Activated naive CD8-positive, alpha-beta T cell treated with anti-CD3 and anti-CD28 coated beads, Interleukin-2, amount 50 U/mL, for 24 hours (primary cell): ENCODE measurements at places on chromosomes 11 and 22.

DNA sequence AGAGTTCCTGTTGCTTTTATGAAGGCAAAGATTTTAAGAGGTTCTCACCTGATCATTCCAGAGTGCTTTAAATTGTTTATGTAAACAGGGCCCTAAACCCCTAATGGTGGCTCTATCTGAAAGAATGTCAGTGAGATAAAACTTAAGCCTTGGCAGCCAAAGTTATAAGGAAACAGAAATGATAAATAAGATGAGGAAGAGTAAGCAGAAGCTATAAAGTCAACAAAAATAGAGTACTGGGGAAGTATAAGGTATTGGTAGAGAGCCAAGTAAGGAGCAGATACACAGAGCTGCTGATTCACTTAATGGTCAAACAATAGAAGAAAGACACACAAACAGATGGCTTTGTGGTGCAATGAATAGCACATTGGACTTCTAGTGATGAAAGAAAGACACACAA is 37.9 kb downstream of the TMPRSS5 start:
- DNase-seq = no peak

GRCh38 chr11:116637766-116638165 is 135.0 kb downstream of the BUD13 start:
- no peak for DNase-seq

GRCh38 chr11:117731722-117732290 is 65.2 kb downstream of the DSCAML1 start:
- no peak for DNase-seq

GRCh38 chr11:127493330-127494022 is 492.9 kb upstream of the KIRREL3 start:
- no peak for DNase-seq

DNA sequence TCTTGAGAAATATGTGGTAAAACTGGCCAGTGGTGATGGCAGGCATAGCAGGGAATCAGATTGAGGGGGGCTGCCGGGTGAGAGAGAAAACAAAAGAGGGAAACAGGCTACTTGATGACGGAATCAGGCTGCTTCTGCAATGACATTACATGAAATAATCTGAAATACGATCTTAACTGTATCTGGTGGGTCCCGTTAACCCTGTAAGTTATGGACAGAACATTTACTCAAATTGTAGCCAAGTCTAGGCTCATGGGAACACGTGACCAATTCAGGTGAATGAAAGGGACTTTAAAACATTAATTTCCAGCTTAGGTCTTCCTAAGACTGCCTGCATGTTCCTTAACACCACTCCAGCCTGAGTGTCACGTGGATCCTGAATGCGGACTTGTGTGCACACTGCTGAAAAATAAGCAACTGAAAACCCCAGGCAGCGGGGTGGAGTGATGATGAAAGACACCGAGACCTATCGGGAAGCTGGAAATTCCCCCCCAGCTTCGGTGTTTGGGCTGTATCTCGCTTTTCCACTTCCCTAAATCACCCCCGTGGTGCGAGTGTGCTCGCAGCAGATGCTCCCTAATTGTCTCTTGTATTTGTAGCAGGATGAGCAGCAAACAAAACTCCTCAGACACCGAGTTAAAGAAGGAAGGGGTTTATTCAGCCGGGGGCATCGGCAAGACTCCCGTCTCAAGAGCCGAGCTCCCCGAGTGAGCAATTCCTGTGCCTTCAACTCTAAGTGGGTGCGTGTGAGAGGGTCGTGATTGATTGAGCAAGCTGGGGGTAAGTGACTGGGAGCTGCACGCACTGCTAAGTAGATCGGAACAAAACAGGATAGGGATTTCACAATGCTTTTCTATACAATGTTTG is 145.0 kb upstream of the GRK3 start:
- no peak for DNase-seq

- DNase-seq = no peak
Measured at GRCh38 chr22:48695251-48695650, 1132.4 kb downstream of the BRD1 start.

DNA sequence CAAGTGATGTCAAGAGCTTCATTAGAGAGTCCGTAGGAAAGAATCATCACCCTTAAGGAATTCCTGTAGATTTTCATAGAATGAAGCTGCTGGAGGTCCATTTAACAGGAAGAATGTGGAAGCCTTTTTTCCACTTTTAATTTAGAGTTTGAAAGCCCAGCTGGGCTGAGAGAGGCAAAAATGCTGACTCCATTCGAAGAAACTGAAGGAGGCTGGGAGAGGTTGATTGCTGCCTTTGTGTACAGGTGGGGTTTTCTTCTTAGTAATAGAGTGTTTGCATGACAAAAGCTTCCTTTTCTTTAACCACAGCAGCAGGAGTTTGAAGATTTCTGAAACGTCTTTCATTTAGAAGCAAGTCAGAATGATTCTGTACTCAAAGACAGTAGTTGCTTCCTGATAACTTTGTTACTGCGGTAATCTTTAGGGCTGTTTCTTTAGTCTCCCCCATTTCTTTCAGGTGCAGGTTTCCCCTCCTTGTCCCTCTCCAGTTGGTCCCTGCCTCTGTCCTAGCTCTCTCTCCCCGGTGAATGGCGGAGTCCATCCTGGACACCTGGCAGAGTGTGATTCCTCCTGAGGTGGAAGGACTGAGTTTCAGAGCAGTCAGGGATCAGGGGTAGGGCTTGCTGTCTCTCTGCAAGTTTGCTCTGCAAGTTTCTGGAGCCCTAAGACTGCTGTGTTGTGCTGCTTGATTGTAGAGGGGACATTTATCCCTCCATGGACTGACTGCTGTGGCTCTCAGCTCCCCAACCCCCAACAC is 166.2 kb downstream of the LDLRAD3 start:
- DNase-seq = no peak

GRCh38 chr11:86977441-86978050 is 22.4 kb upstream of the FZD4 start:
- no peak for DNase-seq

- DNase-seq = no peak
Measured at GRCh38 chr22:41038732-41039131, 53.7 kb upstream of the EP300 start.

DNA sequence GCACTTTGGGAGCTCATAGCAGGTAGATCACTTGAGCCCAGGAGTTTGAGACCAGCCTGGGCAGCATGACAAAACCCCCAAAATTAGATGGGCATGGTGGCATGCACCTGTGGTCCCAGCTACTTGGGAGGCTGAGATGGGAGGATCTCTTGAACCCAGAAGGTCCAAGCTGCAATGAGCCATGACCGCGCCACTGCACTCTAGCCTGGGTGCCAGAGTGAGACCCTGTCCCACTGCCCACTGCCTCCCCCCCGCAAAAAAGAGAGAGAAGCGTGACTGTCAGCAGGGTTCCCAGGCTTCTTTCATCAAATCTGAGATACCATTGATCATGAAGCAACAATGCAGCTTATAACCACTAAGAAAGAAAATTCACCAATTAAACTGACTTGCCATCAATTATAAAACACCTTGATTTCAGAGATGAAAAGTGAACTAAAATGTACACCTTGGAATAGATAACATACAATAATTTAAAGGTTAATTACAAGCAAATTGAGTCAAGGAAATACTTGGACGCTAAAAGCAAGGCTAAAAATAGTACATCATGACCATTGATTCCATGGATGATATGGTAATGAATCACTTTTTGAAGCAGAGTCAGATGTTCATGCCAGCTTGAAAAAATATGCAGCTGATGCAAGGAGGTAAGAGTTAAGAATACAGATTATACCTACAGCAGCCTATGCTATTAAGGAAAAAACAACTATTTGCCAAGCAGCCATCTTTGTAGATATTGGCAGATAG is 90.8 kb upstream of the ALKBH3 start:
- no peak for DNase-seq

GRCh38 chr11:68804786-68805185 is 36.9 kb downstream of the CPT1A start:
- no peak for DNase-seq

- DNase-seq = no peak
Measured at GRCh38 chr22:47393191-47393590, 630.7 kb downstream of the TBC1D22A start.

DNA sequence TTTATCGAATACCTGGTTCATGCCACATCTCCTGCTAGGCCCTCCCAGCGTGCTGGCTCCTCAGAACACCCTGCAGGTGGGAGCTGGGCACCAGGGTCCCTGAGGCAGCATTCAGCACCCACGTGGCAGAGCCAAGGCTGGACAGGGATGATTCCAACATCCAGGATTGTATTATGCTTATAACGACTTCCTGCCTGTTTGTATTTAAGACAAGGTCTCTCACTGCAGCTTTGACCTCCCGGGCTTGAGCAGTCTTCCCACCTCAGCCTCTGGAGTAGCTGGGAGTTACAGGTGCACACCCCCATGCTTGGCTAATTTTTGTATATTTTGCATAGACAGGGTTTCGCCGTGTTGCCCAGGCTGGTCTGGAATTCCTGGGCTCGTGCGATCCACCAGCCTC is 64.7 kb upstream of the WNT7B start:
- DNase-seq = no peak

DNA sequence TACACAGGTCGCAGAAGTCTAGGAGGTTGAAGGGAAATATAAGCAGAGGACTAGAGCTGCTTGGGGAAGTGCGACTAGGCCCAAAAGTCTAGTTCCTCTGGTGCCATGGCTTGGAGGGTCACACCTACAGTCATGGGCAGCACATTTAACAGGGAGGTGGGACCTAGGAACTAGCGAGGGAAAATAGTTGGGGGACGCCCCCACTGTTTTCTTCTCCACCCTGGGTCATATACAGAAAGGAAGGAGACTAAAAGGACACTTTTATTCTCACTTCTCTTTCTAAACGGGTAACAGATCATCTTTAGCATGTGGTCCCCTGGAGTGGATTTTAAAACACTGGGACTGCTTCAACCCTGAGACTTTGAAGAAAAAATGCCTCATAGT is 16.6 kb downstream of the APIP start:
- DNase-seq = peak; percentile 25

- DNase-seq = no peak
Measured at GRCh38 chr22:27318516-27318915, 483.0 kb downstream of the MN1 start.

GRCh38 chr11:61709110-61709509 is 28.9 kb downstream of the DAGLA start:
- DNase-seq = no peak

GRCh38 chr11:45365961-45366618 is 79.9 kb upstream of the SYT13 start:
- DNase-seq = no peak

GRCh38 chr22:50119169-50119767 is 29.5 kb downstream of the MOV10L1 start:
- DNase-seq = no peak

DNA sequence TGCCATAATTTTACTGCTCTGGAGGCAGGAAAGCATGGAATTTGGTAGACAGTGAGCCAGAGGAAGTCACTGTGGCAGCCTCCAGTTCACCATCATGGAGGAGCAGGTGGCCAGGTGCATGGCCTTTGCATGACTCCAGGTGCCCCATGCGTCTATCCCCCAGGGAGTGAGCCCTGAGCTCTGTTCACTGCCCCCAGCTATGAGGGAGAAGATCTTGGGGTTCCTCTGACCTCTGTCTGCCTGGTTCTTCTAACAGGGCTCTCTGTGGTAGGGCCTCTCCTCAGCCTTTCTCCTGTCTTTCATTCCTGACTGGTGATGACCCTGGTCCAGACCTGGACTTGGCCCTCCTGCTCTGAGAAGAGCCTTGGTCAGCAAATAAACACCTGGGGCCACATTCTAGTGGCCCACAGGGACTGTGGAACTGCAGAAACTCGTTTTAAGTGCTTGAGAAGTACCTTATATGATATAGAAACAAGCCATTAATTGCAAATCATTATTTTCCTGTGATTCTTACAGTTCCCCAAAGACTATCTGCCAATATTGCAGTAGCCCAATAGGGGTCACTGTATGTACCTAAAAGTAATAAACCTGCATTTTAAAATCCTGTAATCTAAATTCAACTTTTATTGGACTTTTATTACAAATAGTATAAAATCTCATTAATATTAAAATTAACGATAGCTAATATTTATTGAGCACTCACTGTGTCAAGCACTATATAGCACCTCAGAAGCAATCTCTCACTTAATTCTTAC is 120.0 kb upstream of the SYT13 start:
- no peak for DNase-seq

GRCh38 chr11:12826441-12826840 is 152.2 kb downstream of the TEAD1 start:
- DNase-seq = no peak

GRCh38 chr11:116835791-116836631 is 1.4 kb downstream of the APOA1 start:
- peak; percentile 81 for DNase-seq

DNA sequence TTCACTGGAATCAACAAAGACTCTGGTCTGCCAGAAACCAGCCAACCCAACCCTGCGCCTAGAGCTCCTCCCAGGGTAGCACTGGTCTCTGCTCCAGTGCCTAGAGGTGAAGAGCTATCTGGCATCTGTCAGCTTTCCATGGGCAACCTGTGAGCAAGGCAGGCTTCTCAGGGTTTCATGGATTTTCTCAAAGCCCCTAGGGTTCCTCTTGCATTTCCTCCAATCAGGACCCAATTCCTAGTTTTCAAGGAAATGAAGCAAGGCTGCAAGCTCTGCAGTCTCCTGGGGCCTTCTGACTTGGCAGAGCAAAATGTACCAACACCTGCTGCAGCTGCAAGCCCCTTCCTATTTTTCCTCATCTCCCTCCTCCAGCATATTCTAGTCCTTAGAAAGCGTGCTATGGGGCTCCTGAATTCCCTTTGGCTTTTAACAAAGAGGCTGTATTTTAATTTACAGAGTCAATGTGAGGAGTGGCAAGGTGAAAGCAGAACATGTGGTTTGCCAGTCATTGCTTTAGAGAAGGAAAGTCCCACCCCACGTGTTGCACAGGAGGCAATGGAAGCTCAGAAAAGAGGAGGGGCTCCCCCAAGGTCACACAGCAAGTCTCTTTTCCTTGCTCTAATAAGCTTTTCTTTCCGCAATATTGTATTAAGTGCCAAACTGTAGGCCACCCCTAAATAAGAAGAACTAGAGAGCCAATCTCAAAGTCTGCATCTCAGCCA is 33.0 kb upstream of the RIC3 start:
- DNase-seq = no peak

- no peak for DNase-seq
Measured at GRCh38 chr11:34296412-34296811, 61.4 kb downstream of the ABTB2 start.

DNA sequence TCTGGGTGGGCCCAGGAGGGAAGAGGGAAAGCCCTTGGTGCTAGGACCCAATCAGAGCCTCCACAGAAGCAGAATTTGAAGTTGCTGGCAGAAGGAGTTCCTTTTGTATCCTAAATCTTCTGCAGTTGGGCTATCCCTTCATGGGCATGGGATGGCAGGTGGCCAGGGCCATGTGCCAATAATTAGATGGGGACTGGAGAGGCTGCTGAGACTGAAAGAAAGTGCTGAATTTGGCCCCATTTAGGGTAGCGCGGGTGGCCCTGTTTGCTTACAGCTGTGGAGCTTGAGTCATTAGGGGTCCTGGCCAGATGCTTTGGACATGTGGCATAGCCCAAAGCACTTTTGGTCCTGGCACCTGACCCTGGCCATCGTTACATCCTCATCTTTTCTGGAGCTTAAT is 27.1 kb downstream of the PARVA start:
- DNase-seq = no peak

GRCh38 chr11:127274328-127274676 is 273.7 kb upstream of the KIRREL3 start:
- DNase-seq = no peak
